ENCODE measurements at places on chromosomes 2 and 18.

- DNase-seq: no peak
Measured at GRCh38 chr2:184338771-184339170, 259.6 kb upstream of the ZNF804A start.

- no peak for DNase-seq
Measured at GRCh38 chr18:28086670-28087552, 90.0 kb downstream of the CDH2 start.

- no peak for DNase-seq
Measured at GRCh38 chr2:28539118-28539541, 43.3 kb downstream of the PLB1 start.

DNA sequence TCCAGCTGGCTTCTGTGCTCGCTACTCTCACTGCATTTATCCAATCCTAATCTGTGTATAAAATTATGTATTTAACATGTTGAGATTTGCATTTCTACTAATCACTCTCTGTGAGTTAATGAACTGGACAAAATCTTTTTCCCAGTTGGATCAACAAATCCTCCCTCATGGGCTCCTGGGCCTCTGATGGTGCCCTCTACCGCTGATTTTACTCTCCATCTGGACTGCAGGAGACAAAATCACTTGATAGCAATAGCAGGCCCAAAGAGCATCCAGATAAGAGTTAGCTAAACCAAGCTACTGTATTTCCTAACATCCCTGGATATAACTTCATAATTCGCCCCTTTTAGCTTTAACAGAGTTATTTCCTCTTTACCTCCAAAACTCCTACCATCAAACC, 14.4 kb downstream of the REG3G start:
- no peak for DNase-seq

DNA sequence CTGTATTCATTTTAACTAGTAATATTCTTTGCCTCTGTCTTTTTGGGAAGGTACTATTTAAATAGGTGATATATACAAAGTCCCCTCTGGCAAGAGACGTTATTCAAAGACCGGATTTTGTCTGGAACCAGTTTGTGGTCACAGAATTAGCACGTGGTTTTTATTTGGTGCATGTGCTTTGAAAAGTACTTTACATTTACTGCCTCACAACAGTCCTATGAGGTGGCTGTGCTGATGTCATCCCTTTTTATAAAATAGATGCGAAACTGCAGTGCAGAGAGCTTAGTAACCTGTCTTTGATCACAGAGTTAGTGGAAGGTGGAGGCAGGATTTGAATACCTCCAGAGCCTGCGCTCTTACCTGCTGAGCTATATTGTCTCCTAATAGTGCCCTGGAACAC, 4.0 kb downstream of the LPIN1 start:
- DNase-seq: no peak

DNA sequence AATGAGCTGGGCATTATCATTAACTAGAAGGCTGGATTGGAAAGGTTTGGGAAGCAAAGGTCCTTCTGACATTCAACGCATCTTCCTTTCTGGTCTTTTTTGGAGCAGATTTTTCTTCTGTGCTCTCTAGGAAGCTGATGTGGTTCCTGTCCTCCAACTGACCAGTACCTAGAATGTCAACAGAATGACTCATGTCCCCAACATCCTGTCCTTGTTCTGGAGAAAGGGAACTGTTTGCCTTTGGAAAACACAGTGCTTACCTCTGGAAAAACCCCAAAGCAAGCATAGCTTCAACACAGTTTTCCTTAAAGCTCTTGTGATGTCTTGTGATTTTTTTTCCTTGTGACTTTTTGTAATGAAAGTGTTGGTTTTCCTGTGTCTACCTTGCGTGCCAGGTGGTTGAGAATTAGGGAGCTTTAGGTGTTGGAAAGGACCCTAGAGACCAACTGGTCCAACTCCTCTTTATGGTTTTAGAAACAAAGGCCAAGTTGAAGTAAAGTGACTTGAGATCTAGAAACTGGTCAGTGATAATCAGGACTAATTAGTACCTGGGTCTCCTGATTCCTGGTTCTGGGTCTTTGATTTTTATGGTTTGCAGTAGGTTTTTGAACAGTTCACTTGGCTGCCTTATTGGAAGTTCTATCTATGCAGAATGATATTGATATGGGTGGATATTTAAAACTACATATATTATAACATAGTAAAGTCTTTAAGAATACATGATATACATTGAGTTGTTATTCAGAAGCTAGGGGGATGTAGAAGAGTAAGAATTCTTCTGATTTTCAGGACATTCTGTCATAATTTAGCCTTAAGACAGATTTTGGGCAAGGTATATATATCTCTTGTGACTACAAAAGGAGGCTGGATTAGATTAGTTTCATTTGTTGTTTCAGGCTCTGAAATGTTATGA, 70.5 kb downstream of the FMNL2 start:
- DNase-seq: peak; percentile 58

DNA sequence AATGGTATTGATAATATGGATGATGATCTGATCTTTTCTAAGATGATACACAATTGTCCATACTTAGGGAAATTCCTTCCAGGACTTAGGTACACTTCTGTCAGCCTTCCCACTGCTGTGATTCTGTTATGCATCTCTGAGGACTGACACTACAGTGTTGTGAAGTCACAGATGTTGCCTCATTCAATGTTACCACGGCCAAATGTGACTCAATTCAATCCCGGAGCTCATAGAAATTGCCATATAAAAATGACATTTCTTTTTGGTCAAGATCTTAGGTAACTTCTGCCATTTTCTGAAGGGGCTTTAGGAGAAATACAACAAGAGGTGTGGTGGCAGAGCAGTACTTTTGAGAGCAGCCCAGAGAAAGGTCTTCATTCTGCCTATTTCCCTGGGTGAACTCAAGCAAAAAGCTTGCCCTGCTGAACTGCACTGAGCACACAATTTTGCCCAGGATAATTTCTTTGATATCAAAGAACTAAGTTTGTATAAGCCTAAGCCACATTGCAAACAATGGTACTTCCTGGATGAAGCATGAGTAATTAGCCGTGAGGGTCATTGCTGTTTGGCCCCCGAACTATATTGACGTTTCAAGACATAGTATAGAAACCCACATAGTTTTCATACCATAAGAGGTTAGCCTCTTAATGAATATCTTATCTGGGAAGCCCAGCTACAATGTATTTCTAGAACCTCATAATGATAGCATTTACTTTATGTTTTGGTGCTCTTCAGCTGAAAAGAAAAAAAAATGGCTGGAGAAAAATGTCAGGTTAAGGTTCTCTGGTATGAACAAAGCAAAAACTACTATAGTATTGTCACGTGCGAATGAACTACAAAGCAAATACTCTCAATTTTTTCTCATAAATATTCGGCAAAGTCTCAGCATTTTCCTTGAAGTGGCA, 437.4 kb downstream of the MEIS1 start:
- DNase-seq: no peak

GRCh38 chr18:24022161-24022560, 7.6 kb downstream of the TTC39C start:
- no peak for DNase-seq

- DNase-seq: no peak
Measured at GRCh38 chr2:233451950-233452349, 97.7 kb downstream of the DGKD start.

DNA sequence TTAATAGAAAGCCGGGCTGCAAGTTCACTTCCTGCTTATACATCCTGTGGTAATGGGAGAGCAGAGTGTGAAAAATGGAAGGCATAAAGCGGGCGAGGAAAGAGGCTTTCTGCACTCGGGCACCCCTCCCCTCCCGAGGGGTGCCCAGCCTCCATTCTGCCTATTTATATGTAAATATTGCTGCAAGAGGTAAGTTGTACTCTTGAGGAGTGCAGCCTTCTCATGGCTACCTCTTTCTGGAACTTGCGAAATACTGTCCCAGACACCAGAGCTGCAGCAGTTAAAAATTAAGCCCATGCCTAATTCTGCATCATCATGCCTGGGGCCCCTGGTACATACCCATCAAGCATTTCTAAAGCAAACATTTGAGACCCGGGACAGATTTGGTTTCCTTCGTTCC, 156.0 kb downstream of the GBX2 start:
- peak; percentile 41 for DNase-seq

DNA sequence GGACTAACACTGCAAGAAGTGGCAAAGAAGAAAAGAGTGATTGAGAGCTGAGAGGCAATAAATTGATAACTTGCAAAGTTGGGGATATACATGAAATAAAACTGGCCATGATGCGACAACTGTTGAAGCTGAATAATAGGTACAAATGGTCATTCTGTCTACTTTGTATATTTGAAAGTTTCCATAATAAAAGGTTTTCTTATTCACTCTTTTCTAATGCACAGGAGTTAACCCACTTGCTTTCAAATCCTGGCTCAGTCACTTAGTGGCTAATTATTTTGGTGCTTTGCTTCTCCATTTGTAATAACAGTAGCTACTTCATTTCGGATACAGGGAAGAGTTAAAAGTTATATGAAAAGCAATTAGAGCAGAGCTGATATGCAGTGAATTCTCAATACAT, 159.7 kb upstream of the WDSUB1 start:
- no peak for DNase-seq

DNA sequence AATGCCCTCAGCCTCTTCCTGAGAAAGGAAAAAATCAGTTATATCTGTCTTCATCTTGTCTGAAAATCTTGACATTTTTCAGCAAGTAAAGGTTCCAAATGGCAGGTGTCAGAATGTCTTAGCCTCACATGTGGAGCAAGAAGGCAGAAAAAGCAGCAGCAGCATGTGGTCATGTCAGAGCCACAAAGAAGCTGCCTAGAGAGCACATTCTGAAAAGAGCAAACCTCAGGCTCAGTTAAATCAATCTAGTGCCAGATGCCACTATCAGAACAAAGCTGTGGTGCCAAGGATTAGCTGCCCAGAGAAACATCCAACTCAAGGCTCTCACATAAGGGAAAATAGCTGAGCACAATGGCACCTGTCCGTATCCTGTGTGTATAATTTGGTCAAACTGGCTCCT, 105.9 kb downstream of the SRBD1 start:
- DNase-seq: no peak

- no peak for DNase-seq
Measured at GRCh38 chr2:392181-392925, 104.5 kb upstream of the ALKAL2 start.

GRCh38 chr2:236088368-236089057, 79.7 kb downstream of the GBX2 start:
- no peak for DNase-seq

DNA sequence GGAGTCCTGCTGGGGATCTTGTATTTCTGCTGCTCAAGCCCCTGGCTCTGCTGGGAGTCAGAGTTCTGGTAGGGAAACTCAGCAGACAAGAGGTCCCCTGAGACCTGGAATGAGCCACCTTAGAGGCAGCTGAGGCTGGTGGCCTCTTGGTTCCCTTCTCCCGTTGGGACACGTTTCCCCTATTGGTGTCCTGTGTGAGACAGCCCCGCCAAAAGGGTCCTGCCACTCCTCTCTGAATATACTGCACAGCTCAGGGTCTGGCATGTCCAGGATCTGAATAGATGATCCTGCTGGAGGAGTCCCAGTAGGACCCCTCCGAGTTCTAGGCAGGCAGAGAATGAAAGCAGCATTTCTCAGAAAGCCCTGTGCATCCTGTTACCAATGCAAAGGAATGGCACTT, 2.0 kb upstream of the RALB start:
- no peak for DNase-seq

- no peak for DNase-seq
Measured at GRCh38 chr2:189629531-189630453, 31.5 kb upstream of the ASNSD1 start.

DNA sequence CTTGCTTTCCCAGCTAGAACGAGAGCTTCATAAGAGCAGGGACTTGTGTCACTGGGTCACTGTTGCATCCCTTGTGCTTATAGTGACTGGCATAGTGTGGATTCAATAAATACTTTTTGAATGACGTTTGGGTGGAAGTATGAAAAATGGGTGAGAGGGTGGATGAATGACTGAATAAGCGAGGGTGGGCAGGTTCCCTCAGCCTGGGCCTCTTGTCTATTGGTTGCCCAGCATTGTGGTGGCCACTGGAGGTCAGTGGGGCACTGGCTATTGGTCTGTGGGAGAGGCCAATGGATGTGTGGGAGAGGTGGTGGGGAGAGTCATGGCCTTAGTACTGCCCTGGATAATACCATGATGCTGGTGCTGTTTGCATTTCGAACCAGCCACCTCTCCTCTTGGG, 93.8 kb upstream of the SKOR2 start:
- no peak for DNase-seq

GRCh38 chr18:9661564-9661963, 46.5 kb upstream of the RAB31 start:
- DNase-seq: no peak

DNA sequence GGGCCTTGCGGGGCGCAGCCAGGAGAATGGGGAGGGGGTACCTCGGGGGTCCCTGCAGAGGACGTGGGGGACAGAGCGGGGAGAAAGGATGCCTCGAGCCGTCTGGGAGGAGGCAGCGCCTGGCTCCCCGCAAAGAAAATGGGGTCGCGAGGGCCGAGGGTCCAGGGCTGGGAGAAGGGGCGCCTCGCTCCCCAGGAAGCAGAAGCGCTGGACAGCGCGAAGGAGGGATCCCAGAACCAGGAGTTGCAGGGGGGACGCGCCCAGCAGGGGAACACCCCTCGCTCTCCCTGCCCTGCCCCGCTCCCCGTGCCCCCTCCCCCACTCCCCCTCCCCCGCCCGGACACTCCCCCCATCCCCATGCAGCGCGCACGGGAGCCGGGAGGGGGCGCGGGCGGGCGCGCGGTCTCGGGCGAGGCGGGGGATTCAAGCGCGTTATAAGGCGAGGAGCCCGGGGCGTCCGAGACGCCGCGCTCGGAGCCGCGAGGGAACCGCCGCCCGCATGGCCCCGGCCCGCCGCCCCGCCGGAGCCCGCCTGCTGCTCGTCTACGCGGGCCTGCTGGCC, at the start of gene ERFE:
TSS of gene ERFE (plus strand) at position 462 of the 562 bp plus-strand sequence. CDS start at position 500, 38 bp downstream.
- DNase-seq: peak; percentile 93

DNA sequence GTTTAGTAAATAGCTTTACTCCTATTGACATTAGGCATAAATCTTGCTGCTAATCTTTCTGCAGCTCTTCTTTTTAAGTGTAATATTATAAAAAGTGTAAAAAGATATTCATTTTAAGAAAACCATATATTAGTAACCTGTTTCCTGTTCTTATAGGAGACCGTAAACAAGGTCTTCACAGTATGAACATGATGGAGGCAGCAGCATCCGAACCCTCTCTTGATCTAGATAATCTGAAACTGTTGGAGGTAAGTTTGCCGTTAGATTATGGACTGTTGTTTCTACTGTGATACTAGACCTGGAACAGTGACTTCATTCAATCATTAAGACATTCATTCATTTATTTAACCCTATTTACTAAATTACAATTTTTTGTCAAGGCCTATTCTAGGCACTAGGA, 120.0 kb upstream of the FAM117B start:
- DNase-seq: no peak

DNA sequence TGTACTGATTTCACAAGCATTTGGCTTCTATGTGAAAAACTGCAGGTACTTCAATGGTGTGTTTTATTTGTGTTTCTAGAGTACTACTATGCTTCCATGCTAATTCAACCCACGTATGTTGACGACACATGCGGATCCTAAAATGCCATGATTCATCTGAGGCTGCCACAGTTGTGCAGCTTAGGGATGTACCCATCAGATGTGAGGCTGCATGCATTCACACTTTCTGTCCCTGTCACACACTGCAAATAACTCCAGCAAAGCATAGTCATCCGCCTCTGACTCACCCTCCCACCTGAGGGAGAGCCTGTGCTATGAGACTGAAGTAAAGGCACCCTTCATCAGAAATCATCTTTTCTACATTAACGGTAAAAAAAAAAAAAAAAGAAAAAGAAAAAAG, 22.1 kb upstream of the SERTAD2 start:
- no peak for DNase-seq

GRCh38 chr2:45769854-45770576, 118.5 kb downstream of the PRKCE start:
- no peak for DNase-seq

Measured in HuH-7.5 (cell line).